ENCODE measurements at places on chromosomes 16 and 17. TPM values are rescaled to one million over a fixed set of nuclear protein-coding genes. Genes with fewer than 3 reads are reported as not detected.

GRCh38 chr16:67535201-67535600 is 6.6 kb downstream of the RIPOR1 start:
- no peak for DNase-seq

DNA sequence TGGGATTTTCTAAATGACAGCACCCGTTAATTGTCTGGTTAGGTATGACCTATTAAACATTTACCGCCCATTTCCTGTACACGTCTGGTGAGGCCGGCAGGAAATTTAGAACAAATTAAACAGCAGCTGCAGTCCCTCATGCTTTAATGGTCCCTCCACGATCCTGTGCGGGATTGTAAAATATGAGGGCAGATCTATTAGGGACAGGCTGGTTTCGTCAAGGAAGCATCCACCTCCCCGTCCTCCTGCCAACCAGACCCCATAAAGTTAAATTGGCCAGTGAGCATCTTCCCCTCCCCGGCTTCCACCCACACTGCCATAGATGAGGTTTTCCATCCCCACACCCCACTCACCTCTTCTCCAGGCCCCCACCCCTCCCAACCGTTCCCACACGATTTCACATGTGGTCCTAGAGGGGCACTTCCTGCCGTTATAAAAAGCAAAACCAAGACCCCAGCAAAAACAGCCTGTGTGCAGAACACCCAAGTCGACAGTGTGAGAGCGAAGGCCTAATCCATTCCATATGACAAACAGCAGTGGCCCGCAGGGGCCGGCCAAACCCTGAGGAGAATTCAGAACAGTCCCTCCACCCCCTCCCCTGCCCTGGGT is 331.9 kb downstream of the FOXL1 start:
- DNase-seq, result no peak

DNA sequence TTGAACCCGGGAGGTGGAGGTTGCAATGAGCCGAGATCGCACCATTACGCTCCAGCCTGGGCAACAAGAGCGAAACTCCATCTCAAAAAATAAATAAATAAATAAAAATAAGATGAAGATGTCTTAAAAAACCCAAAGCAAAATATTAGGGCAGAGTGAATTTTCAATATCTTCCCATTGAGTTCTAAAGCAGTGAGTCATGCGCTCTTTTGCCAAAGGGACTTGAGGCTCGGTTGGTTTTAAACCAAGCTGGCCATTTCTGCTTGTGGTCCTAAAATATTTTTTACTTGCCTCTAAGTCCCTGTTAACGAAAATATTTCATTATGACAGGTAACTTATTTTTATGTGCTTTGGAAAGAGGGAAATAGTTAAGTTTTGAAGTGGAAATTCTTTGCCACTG is 4.7 kb downstream of the PAFAH1B1 start:
- no peak for DNase-seq

- no peak for DNase-seq
Observed at GRCh38 chr16:85839681-85840240, 40.3 kb downstream of the COX4I1 start.

SMARCD2 gene
- total RNA-seq, result 30.4 TPM

FSCN2 gene
- 0.63 TPM for total RNA-seq

- DNase-seq, result no peak
Observed at GRCh38 chr17:72498364-72499210, 377.8 kb downstream of the SOX9 start.

DNA sequence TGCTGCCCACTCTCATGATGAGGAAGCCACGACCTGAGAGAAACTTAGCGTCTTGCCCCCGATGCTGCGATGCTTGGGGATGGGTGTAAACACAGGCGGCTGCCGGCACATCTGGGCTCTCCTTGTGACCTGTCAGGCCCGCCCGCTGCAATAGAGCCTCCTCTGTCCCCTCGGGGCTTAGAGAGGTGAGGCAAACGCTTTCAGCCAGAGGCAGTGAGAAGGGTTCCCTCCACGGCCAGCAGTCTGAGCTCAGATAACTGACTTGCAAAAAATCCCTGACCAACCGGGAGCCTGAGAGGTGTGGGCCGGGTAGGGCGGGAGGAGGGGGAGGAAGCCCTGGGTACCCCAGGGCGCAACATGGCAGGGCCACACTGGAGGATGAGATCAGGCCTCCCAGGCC is 260.6 kb downstream of the C16orf95 start:
- no peak for DNase-seq

- DNase-seq, result no peak
Observed at GRCh38 chr17:3866276-3866675, 20.2 kb upstream of the NCBP3 start.

DNA sequence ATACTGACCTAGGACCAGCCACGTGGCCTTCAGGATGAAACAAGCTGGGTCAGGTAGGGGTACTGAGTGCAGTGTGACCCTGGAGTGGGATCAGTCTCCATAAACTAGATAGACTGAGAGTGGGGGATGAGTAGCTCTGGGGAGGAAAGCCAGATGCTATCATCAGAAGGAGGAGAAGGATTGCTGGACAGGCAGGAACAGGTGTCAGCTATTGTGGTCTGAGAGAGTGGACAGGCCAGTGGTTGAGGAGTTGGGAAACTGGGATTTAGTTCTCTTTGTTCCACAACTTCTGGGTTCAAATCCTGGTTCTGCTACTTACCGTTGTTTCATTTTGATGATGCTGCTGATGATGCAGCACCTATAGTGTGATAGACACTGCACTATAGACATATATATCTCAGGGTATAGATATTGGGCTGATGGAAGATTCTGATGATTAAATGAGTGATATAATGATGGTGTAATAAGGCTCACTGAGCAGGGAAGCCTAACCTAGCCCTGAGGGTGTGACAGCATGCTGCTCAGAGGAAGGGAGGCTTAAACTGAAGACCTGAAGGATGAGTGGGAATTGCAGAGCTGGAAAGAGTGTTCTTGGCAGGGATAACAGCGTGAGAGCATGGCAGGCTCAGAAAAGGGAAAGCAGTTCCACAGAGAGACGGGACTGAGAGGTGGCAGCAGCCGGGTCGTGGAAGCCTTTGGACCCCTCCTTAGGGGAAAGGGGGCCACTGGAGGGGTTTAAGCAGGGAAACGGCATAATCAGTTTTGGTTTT is 66.0 kb downstream of the SNX20 start:
- DNase-seq, result no peak

DNA sequence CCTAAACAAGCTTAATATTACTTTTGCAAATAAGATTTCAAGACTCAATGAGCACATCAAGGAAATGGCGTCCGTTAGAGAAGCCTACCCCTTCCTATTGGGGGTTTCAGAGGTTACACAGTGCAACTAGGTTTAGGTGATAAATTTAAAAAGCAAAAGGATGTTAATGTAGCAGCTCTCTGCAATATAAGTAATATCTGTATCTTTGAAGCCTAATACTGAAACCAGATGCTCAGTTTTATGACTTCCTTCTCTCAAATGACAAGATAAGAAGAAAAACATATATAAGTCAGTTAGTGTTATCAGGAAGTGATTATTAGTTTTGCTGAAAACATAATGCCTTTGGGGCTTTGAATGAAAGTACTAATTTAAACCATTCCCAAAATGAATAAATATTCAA is 54.3 kb upstream of the MED13 start:
- DNase-seq, result no peak

DNA sequence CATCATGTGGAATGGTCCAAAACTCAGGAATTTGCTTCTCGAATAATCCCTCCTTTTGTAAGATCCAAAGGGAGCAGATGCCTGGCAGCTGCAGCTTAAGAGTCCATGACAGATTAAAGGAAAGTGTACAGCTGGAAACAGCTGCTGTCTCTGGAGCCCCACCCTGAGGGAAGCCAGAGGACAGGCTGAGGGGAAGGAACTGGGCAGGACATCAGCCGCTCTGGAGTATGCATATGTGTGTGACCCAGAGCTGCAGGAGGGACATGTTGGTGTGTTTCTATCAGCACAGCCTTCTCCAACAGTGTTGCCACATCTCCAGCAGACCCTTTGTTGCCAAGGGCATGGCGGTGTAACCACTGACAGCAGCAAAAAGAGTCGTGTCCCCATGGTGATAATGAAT is 46.2 kb downstream of the CYB561 start:
- peak; percentile 89 for DNase-seq

PRSS27 gene
- total RNA-seq, result 0.51 TPM

DNA sequence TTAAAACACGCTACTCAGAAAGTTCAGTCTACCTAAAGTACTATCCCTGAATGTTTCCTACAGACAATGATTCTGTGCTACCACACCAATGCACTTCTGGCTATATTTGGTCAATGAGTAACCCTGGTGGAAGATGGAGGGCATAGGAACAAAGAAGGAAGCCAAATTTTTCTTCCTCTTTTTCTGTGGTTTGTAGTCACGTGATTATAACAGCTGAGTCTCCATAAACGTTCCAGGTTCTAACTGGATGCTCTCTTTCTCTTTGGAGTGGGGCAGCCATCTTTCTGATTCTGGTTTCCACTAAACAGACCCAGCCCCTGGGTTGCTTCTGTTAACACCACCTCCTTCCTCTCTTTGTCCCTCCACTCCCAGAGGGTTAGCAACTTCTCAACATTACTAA is 274.9 kb downstream of the CDH11 start:
- DNase-seq, result no peak

MT4 gene
- total RNA-seq, result not detected

PPP1R27 gene
- total RNA-seq, result not detected

DNA sequence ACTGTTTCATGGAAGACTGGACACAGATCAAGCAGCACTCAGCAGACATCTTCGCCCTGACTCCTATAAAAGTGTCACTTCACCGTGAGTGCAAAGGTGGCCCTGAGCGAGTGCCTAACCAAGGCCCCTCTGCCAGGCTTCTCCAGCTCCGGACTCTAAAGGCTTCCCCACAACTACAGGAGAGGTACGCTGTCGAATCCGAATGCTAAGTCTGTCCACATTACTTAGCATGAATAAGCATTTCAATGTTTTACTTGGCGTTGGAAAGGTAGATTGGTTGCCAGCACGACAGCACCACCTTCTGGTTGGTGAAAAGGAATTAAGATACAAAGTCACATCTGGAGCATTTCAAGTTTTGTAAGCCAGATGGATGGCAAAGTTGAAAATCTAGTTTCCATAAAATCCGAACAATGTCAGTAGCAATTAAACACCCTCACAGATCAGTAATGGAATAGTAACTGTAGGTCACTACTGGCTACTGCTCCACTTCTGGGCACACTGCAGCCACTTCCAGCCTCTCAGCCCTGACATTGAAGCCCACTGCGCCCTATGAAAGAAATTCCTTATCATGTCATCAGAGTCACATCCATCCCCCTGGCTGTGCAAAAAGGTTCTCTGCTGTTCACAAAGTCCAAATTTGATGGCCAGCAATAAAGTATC is 100.9 kb downstream of the PARN start:
- peak; percentile 82 for DNase-seq

Measured in right atrium auricular region (tissue), 2 donors.